T-cell (primary cell): ENCODE measurements at places on chromosomes 12 and 14.

DNA sequence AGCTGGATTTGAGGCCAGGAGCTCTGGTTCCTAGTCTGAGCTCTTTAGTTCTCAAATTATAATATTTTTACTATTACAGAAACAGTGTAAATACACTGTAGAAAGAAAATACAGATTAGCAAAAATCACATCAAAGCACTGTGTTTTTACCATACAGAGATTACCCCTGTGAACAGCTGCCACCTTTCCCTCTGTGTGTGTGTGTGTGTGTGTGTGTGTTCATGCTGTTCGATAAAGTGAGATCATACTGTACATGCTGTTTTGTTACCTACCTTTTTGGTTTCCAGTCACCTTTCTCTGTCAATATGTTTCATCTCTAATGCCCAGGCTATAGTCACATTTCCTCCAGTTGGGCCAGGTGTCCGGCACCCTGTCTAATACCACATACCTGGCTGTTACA, 26.9 kb downstream of the MVK start:
- DNase-seq, result no peak

DNA sequence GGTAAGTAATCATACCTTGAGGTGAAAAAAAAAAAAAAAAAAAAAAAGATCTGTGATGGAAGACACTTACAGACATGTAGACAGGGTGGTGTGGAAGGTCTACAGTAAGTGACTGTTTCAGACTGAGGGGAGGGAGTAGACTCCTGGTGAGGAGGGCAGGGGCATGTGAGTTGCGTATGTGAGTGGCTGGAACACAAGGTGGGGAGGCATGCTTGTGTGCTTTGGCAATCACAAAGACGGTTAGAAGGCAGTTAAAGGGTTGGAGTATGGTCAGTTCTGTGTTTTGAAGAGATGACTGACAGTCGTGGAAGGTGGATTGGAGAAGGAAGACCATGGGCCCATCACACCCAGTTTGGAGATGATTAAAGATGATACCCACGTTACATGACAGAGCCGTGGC, 65.2 kb downstream of the ETV6 start:
- no peak for DNase-seq

GRCh38 chr14:33364466-33364865, 425.8 kb downstream of the NPAS3 start:
- no peak for DNase-seq

GRCh38 chr12:51265024-51265423, 5.2 kb downstream of the SMAGP start:
- no peak for DNase-seq

DNA sequence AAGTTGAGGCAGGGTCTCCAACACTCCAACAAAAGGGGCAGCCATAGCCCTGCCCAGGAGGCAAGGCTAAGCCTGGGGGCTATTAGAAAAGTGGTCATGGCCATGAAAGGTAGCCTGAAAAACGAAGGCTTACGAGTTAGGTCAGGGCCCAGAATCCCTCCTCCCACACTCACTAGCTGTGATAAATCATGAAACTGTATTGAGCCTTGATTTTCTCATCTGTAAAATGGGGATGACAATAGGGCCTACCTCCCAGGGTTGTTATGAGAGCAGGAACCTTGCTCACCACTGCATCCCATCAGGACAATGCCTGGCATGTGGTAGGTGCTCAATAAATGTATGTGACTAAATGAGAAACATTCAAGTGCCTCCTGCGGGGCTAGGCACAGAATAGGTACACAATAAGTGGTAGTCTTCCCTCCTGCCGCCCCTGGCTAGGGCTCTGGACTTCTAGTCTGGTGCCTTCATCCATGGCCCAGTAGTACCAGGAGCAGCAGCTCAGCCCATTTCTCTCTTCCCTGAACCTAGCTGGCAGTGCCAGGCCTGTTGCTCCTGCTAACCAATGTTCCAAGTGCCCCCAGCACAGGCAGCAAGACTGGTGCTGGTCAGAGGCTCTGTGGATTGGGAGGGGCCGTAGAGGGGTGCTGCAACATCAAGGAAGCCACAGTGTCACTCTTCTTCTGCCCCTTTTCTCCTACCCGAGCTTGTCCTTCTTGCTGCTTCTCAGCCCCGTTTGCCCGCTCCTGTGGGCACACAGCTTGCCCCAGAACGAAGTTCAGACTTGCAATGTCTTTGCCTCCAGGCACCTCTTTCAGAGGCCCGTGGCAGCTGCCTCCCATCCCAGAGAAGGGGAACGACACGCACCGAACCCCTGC, 7.8 kb downstream of the PGF start:
- DNase-seq, result no peak

DNA sequence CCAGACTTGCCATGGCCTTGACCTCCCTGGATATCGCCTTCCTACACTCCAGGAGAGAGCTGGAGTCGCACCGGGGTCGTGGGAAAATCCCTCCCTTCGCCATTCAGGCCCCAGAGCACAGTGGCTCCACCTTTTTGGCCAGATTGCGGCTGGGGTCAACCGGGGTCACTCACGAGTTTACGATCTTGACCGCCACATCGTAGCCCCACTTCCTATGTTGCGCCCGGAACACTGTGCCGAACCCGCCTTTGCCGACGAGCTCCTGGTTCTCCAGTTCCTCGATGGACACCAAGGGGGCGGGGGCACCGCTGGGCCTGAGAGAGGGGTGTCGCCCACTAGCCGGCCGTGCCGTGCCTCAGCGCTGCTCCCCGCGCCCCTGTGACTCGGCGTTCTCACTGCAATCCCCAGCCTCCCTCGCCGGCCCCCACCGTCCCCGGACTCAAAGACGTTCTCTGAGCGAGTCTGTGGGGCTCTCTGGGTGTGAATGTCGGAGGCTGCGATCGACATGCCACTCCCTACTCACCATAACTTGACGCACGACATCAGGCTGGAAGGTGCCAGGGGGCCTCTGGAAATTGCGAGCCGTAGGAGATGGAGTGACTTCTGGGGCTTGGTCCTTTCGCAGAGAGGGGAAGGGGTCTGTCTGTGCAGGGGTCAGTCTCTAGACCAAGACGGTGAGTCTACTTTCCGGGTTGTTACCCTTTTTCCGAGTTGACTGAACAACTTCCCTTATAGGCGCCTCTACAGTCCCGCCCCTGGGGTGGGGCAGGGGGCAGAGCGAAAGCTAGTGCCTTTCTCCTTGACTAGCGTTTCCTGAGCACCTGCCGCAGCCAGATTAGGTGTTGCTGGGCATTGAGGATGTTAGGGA, at the start of gene RIPK3:
Gene RIPK3 (minus strand): TSS at position 708 of the 868 bp plus-strand sequence. CDS start 165 bp downstream, at position 543.
- DNase-seq, result peak; percentile 72

DNA sequence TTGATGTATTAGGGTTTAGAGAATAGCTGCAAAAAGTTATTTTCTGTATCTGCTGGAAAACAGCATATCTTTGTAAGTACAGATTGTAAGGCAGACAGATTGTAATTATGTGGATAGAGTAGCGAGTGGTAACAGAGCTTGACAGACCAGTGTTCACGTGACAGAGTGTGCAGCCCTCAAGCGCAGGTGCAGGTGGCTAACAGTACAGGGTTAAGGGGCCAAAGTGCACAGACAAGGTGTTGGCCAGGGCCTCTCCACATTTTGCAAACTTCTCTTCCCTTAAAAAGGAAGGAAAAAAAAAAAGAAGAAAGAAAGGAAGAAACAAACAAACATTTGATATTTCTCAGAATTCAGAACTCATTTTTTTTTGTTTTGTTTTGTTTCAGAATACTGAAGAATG, 25.2 kb upstream of the KLHL42 start:
- no peak for DNase-seq

DNA sequence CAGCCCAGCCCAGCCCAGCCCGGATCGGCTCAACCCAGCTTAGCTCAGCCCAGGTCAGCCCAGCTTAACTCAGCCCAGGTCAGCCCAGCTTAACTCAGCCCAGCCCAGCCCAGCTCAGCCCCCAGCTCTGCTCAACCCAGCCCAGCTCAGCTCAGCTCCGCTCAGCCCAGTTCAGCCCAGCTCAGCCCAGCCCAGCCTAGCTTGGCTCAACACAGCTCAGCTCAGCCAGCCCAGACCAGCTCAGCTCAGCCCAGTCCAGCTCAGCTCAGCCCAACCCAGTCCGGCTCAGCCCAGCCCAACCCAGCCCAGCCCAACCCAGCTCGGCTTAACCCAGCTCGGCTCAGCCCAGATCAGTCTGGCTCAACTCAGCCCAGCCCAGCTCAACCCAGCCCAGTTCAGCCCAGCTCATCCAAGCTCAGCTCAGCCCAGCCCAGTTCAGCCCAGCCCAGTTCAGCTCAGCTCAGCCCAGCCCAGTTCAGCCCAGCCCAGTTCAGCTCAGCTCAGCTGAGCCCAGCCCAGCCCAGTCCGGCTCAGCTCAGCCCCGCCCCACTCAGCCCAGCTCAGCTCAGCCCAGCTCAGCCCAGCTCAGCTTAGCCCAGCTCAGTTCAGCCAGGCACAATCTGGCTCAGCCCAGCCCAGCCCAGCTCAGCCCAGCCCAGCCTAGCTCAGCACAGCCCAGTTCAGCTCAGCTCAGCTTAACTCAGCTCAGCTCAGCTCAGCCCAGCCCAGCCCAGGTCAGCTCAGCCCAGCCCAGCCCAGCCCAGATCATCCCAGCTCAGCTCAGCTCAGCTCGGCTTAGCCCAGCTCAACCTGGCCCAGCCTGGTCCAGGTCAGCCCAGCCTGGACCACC, 331.7 kb downstream of the TMEM121 start:
- no peak for DNase-seq

- DNase-seq, result no peak
Observed at GRCh38 chr14:93322929-93323599, 9.8 kb downstream of the BTBD7 start.

- DNase-seq, result no peak
Observed at GRCh38 chr14:99481745-99482099, 513 bp downstream of the CCNK start.

- no peak for DNase-seq
Observed at GRCh38 chr12:54945082-54945481, 39.5 kb downstream of the TESPA1 start.

- no peak for DNase-seq
Observed at GRCh38 chr12:108128221-108129016, 669 bp upstream of the WSCD2 start.

DNA sequence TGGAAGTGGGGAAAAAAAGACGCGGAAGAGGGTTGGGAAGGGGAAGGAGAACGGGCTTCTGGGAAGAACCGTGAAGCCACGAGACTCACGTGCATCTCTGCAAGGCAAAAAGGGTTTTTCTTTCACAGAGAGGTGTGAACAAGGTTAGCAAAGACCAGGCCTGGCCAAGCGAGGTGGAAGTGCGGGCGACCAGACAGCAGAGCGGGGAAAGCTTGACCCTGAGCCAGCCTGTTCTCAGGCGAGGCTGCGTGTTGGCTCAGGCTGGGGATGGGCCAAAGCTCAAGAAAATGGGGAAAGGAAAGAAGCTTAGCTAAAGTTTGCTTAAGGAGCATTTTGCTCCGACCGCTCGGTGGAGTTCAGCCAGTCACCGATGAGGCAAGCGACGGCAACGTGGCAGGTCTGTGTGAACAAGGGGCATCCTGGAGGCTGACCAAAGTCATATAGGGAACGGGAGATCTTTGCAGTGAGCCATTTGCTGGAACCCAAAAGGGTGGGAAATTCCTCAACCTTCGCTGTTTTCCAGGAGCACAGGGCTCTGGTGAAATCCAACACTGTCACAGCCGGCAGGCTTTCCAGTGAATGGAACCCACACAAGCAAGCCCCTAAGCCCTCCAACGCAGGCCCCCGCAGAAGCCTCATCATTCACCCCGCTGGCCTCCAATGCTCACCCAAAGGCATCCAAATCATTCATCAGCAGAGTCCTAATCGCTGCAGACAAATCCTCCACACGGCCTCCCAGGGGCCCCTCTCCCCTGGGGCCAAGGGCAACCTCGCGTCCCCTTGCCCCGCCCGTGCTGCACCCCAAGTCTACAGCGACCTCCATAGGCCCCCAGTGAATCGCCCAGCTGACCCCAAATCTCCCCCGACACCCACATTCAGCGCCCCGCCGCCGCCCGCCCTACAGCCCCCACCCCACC, 754 bp downstream of the ZNF605 start:
- DNase-seq, result no peak
